IMR-90 (cell line): ENCODE measurements at places on chromosomes 12 and 14. TPM values are rescaled to one million over a fixed set of nuclear protein-coding genes. Genes with fewer than 3 reads are reported as not detected.

- no peak for DNase-seq
Observed at GRCh38 chr12:67671892-67672291, 23.3 kb downstream of the DYRK2 start.

GRCh38 chr14:58712357-58712756, 74.6 kb downstream of the DACT1 start:
- DNase-seq = peak; percentile 33

- no peak for DNase-seq
Observed at GRCh38 chr12:473198-473597, 13.5 kb downstream of the B4GALNT3 start.

DNA sequence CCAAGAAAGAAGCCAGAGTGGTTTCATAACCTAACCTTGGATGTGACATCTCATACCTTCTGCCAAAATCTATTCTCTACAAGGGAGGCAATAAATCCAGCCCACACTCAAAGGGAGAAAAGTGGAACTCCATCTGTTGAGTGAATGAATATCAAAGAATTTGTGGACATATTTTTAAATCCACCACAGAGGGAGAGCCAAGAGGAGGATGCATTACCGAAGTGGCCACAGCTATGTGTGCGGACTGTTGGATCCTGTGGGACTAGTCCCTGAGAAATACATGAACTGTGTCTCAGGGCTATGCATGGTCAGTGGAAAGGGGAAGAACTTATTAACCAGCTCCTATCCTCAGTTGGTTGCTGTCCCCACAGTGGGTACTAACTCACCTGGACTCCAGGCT, 273.9 kb downstream of the NUAK1 start:
- DNase-seq = no peak

Gene ABCC9
- 1.2 and 1.4 TPM in 2 replicates for polyA plus RNA-seq

Gene SYT1
- polyA plus RNA-seq = 2.5 and 2.8 TPM in 2 replicates
